ENCODE measurements at places on chromosomes 7 and 10.

DNA sequence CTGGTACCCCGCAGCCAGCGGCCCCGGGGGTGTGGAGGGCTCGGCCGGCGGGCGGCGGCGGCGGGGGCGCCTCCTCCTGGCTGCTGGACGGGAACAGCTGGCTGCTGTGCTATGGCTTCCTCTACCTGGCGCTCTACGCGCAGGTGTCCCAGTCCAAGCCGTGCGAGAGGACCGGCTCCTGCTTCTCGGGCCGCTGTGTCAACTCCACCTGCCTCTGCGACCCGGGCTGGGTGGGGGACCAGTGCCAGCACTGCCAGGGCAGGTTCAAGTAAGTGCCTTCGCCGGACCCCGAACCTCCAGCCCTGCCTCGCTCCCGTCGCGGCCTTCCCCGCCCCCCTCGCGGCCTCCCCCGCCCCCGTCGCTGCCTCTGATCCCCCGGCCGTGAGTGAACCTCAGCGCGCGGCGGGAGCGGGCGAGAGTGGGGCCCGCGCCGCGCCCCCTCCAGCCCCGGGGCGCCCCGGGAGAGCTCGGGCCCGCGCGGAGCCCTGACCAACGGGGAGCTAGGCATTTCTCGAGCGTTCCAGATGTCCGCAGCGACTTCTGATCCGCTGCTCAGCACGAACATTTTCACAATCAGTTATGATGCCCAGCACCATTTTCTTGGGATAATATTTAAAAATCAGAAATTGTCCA is 727 bp downstream of the ATRNL1 start:
- DNase-seq: peak; percentile 69

- no peak for DNase-seq
These were observed 206.2 kb downstream of the TMEM178B start for GRCh38 chr7:141280100-141280499.

GRCh38 chr10:20993830-20994527 is 96.9 kb upstream of the NEBL start:
- DNase-seq: no peak

GRCh38 chr10:454860-455259 is 234.6 kb downstream of the DIP2C start:
- no peak for DNase-seq

GRCh38 chr7:130139193-130139960 is 65.8 kb downstream of the TMEM209 start:
- no peak for DNase-seq

- DNase-seq: peak; percentile 6
These were observed 350.3 kb upstream of the POT1 start for GRCh38 chr7:125279961-125280360.

- DNase-seq: no peak
These were observed 30.1 kb downstream of the VPS41 start for GRCh38 chr7:38878694-38879457.

GRCh38 chr7:102927312-102927933 is 14.6 kb downstream of the LRRC17 start:
- no peak for DNase-seq

- DNase-seq: no peak
These were observed 18.6 kb downstream of the SFTPD start for GRCh38 chr10:79930267-79930666.

DNA sequence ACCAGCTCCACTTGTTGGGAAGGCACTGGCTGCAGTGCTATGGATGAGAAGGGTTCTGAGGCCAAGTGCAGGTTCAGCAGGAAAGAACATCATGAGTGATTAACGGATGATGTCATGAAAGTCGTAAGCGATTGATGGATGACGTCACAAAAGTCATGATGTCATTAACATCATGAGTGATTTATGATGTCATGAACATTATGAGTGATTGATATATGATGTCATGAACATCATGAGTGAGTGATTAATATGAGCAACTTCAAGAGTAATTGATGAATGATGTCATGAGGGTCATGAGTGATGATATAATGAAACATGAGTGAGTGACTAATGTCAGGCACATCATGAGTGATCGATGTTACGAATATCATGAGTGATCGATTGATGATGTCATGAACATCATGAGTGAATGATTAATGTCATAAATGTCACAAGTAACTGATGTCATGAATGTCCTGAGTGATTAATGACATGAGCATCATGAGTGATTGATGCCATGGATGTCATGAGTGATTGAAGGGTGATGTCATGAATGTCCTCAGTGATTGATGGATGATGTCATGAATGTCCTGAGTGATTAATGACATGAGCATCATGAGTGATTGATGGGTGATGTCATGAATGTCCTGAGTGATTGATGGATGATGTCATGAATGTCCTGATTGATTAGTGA is 185.6 kb downstream of the PAXIP1 start:
- DNase-seq: no peak

GRCh38 chr10:64659311-64659710 is 1138.1 kb downstream of the REEP3 start:
- no peak for DNase-seq

GRCh38 chr10:11520892-11521291 is 90.6 kb downstream of the USP6NL start:
- no peak for DNase-seq

GRCh38 chr7:137670222-137671064 is 176.3 kb downstream of the DGKI start:
- no peak for DNase-seq

DNA sequence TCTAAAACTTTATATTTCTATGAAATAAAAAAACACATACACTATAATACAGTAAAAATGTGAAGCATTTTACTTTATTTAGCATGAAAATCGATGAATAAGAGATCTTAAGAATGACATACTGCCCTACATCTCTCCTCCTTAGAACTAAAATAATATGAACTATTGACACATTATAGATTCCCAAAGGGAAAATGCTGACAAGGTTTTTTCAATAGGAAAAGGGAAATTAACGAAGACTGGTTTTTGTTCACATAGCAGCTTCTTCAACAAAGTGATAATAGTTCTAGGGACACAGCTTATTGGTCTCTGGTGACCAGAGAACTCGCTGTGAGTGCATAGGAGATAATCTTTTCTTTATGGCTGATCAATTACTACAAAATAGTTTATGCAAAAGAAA is 57.9 kb upstream of the FEZF1 start:
- no peak for DNase-seq

DNA sequence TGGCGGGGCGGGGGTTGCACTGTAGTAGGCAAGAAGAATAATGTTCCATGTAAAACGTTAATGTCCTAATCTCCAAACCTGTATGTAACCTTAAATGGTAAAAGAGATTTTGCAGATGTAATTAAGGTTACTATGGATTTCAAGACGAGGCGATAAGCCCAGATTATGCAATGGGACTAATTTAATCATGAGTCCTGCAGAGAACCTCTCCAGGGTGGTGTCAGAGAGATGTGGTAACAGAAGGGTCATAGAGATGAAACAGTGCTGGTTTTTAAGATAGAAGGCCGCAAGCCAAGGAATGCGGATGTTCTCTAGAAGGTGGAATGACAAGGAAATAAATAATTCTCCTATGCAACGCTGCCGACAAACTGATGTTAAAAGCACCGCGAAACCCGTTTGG is 57.1 kb downstream of the UBE3C start:
- DNase-seq: no peak
